ENCODE measurements at places on chromosomes 6 and 20.

- DNase-seq: no peak
Measured at GRCh38 chr6:149157126-149157525, 160.4 kb upstream of the TAB2 start.

DNA sequence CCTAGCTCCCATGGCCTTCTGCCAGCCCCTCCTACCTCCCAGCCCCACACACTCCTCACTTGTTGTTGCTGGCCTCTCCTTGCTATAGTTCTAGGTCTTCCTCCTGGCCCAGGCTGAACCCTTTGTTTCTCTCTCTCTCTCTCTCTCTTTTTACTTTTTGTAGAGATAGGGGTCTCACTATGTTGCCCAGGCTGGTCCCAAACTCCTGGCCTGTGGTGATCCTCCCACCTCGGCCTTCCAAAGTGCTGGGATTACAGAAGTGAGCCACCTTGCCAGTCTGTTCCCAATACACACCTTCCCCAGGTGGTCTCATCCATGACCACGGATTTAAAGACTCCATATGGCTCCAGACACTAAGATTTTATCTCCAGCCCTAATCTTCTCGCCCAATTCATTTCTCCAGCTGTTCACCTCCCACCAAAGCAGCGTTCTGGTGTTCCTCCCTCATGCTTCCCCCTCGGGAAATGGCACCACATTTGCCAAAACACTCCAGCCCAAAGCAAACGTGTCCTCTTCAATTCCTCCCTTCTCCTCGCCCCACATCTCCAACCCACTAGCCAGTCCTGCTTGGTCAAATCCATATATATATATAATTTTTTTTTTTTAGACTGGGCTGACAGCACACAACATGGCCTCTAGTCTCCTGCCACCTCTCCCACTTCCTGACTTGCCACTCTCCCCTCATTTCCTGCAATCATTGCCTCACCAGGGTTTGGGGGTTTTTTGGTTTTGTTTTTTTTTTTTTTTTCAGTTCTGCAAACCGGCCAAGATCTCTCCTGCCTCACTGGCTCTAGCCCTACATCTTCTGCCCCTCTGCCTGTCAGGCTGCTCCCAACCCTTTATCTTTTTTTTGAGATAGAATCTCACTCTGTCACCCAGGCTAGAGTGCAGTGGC lies 104.4 kb downstream of the NCR2 start:
- no peak for DNase-seq

DNA sequence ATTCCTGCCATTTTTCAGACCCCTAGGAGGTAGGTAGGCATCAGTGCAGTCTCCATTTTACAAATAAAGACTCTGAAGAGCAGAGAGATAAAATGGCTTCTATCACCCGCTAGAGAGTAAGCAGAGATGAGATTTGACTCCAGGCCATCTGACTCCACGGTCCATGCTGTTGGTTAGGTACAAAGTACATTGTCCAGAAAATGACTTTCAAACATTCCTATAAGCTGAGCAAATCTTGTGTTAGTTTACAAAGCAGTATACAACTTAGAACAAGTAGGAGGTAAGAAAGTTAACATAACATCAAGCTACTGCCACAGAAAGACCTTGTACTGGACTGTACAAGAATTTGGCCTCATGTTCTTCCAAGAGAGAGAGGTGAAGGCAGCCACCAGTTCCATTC lies 14.9 kb downstream of the BTN1A1 start:
- no peak for DNase-seq

DNA sequence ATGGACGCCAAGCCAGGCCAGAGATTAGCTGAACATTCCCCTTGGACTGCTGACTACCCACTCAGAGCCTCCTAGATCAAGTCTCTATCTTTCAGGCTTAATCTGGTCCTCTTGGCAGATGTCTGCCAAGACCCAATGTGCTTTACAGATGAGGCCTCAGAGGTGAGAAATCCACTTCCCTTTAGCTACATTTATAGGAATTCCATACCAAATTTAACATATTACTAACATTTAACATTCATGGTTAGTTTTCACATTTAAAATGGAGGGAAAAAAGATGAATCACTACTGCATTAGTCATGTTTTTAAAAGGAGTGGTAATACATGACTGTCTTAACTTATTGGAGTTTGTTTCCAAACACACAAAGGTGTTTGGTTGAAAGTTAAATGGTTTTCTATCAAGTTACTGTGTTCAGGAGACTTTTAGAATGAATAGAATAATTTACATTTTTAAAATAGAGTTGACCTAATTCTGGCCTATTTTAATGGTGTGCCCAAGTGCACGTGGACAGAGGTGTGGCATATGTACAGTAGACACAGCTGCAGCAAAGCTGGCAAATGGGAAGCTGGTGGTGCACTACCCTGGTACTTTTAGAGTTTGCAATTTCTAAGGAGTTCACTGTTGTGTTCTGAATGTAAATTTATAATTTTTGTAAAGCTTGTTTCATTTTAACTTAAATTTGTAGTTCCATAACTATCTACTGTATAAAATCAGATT lies 41.9 kb upstream of the CALHM6 start:
- DNase-seq: no peak

DNA sequence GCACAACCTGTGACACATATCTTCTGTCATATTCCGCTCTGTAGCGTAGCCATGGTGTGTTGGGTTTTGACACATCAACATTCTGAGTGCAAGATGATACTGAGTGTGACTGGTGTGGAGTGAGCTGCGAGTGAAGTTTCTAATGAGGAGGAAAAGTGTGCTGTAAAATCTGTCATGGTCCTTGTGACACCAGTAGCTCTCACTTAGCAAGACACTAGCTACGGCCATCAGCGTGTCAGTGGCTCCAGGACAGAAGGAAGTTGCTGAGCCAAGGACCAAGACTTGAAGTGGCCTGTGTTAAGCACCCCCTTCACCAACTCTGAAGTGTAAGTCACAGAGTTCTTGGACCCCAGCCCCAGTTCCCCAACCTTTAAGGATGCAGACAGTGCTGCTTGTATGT lies 72.1 kb downstream of the TSHZ2 start:
- DNase-seq: no peak

All from SJCRH30 (cell line).